ENCODE measurements at places on chromosomes 12 and 14.
A peak's percentile ranks its signal among the peaks of the same experiment; 100 is the strongest.

DNA sequence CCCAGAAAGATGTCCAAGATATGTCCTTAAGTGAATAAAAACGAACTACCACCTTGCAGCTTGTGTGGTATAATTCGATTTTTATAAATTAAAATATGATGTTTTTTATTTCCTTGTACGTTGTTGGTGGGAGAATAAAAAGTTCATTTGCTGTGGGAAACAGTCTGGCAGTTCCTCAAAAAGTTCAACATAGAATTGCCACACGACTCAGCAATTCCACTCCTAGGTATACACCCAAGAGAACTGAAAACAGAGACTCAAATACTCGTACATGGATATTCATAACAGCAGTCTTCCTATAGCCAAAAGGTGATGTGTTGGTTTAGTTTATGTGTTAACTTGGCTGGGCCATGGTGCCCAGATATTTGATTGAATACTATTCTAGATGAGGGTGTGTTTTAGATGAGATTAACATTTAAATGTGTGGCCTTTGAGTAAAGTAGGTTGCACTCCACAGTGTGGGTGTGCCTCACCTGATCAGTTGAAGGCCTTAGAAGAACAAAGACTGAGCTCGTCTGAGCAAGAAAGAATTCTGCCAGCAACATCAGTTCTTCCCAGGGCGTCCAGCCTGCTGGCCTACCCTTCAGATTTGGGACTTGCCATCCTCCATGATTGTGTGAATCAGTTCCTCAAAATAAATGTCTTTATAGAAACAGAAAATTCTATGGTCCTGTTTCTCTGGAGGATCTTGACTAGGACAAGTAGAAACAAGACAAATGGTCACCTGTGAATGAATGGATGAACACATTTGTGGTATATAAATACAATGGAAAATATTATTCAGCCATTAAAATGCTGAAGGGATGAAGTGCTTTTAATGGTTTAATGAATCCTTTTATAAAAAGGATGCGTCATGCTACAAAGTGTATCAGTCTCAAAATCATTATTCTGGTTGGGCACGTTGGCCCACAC is 5.1 kb upstream of the DENR start:
- no peak for DNase-seq

DNA sequence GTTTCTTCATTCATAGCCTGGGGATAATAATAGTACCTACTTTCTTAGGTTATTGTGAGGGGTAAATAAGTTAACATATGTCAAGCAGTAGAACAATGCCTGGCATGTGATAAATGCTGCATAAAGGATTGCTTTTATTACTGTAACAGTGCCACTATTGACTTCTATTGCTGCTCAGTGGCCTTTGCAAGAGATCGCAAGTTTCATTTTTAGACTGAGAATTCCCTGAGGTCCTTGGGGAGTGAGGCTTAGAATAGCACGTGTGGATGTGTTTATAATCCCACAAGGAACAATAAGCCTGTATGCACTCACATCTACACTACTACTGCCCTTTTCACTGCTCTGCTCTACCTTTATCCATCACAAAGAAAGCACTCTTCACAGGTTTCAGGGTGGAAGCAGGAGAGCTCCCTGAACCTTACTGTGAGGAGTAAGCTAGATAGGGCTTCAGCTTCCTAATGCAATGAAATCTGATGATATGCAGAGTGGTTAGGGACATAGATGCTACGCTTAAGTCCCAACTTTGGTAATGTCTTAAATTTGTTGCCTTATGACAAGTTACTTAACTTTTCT is 302.6 kb downstream of the SNAPC1 start:
- no peak for DNase-seq

DNA sequence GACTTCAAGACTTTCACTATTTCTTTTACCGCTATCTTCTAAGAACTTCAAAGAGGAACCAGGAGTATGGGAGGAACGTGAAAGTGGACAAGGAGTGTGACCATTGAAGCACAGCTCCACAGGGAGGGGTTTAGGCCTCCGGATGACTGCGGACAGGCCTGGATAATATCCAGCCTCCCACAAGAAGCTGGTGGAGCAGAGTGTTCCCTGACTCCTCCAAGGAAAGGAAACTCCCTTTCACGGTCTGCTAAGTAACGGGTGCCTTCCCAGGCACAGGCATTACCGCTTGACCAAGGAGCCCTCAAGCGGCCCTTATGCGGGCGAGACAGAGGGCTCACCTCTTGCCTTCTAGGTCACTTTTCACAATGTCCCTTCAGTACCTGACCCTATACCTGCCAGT is 267.0 kb downstream of the RPL10L start:
- no peak for DNase-seq

DNA sequence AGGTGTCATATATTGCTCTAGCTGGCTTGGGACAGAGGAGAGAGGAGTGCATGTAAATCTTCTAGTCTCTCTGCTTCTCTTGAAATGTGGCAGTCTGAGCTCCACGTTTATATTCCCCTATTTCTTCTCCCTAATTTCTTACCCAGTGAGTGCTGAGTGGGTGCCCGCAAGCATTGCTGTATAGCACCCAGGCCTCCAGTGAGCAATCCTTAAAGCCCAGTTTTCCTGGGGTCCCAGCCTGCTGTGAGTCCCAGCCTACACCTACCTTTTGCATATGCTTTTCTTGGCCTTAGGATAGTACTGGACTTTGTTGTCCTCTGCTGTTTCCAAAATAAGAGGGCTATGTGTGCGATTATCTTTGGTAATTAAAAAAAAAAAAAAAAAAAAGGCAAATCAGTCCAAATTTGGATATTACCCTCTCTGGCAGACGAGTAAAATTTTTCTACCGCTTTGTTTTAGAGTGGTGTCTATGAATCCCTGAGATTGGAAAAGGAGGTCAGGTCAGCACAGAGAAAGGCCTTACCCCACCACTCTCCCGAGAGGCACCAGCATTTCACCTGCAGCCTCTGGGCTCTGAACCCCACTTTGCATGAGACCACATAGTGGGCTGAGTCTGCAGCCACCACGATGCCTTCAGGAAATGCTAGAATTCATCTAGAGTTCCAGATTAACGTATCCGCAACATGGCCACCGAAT is 1.1 kb downstream of the MGST1 start:
- DNase-seq: no peak

GRCh38 chr12:40238266-40238902 is 13.6 kb downstream of the LRRK2 start:
- DNase-seq: no peak

DNA sequence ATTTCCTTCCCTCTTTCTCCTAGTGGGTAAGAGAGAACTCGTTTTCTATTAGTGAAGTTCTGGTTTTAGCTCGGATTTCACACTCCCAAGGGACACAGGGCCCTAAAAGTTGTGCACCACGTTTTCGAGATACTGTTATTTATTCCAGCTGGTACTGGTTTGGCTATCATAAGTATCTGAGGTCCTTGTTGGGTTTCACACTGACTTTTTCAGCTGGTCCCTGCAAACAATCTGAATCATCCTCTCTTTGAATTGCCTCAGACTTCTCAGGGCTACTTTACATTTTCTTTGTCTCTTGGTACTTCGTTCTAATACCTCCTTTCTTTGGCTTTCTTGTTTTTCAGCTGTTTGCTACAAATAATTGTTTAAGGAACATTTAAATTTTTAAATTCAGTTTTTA is 75.7 kb downstream of the SCN8A start:
- DNase-seq: no peak

GRCh38 chr14:48140804-48141203 is 465.4 kb upstream of the MDGA2 start:
- no peak for DNase-seq

DNA sequence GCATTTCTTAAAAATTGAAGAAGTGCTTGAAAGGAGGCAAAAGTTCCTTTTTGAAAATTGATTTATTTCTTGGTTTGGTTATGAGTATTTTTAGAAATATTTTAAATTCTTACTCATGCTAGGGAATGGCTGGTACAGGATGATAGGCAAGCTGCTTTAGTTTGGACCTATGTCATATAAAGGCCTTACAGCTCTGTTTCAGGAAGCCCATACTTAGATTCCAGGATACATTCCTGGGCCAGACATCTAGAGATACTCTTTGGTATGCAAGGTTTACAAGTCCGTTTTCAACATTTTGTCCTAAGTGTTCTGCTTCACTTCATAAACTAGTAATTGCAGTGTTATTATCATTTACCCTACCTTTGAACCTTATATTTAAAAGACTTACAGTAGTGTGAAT is 186.8 kb downstream of the FUT8 start:
- no peak for DNase-seq

DNA sequence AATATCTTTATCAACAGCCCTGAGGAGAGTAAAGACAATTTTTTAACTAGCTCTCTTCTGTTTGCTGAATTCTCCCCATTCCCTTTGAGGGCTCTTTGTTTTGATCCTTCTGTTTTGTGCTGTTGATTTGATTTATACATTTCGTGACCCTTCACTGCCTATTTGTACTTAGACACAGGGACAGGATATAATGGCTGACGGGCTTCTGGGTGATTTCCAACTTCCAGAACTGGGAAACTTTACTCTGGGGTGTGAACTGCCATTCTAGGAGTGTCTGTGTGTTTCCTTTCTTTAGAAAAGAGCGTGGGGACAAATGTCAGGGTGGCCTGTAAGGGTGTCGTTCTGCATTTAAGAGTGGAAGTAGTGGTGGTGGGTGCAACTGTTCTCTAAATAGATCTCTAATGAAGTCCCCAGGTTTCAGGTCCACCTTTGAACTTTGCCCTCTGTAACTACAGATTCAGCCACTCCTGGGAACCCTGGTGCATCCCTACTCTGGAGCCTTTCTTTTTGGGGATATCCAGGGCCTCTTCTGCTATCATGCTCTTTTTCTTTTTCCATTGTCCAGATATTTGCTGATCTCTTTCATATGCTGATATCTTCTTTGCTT is 22.3 kb upstream of the SSPN start:
- DNase-seq: no peak

DNA sequence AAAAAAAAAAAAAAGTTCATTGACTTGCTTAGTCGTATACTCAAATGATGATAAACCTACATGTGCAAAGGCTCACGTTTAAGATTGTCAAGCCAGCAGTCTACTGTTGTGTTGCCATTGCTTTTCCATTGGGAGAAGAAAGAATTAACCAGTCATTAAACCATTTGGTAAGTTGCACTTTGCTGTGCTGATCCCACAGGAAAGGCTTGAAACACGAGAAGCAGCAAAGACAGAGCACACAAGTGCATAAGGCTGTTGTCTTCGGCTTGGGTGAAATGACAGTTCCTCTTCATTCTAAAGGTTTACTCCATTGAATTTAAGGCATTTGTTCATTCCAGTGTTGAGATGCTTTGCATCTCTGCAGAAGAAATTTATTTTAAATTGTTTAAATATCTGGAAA is 50.1 kb downstream of the ZC3H14 start:
- DNase-seq: no peak

DNA sequence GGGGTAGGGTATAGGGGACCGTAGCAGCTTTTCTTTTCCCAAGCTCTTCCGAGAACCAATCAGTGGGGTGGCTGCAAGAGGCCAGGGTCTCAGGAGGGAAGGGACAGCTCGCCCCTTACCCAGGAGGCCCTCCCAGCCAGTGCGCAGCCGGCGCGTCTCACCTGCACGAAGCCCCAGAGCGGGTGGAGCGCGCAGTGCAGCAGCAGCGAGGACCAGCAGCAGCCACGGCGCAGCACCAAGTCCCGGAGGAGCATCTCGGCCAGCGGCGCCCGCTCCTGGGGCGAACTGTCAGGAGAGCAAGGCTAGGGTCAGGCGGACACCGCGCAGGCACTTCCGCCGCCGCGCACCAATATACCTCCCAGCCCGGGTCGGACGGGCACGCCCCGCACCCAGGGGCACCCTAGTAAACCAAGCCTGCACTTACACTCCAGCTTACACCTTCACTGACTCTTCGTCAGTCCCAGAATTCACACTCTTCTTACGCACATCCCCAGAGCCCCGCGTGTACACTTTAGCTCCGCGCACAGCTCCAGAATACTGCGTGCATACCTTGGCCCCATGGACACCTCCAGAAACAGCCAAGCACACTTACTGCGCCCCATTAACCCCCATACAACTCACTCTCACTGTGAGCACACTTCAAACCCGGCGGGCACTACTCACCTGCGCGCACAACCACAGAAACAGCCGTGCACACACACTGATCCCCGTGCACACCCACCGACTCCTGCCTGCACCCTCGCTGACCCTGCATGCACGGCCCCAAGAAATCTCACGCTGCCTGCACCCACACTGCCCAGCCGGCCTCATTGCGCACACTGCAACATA is 606 bp downstream of the PRIMA1 start:
- DNase-seq: peak; percentile 47

DNA sequence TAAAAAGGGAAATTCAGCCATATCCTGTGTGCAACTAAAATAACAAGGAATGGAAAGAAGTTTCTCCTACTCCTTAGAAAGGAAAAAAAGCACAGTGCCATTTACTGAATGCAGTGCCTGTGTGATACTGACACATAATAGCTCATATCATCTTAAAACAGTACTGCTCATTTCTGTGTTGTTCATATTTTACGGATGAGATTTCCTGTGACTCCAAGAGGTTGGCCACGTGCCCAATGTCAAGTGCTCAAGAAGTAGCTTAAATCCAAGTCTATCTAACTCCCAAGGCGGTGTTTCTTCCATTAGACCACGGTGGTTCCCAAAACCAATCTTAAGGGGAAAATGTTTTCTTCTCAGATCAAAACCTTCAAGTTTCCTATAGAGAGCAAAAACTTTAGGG is 20.0 kb downstream of the MAP3K9 start:
- no peak for DNase-seq

DNA sequence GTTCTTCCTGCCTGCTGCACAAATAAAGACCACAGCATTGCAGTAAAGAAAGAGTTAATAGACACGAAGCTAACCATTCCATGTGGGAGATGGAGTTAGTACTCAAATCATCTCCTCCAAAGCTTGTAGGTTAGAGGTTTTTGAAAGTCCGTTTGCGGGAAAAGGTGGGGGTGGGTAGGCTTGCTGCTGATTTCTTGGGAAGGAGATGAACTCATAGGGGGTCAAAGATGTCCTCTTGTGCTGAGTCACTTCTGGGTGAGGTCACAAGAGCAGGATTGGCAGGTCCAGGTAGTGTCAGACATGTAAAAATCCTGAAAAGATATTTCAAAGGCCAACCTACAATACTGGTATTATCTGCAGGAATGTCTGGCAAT is 66.4 kb downstream of the PTHLH start:
- DNase-seq: no peak
